Glomerular endothelial cell (primary cell): ENCODE measurements at places on chromosomes 2 and 18.

- DNase-seq: no peak
Observed at GRCh38 chr2:154709215-154709614, 10.7 kb downstream of the KCNJ3 start.

GRCh38 chr2:197208841-197209240 is 101.7 kb downstream of the ANKRD44 start:
- DNase-seq: no peak

- DNase-seq: no peak
Observed at GRCh38 chr2:66344087-66344663, 90.8 kb upstream of the MEIS1 start.

- no peak for DNase-seq
Observed at GRCh38 chr2:215384710-215385109, 51.2 kb downstream of the FN1 start.

GRCh38 chr2:37885329-37885993 is 39.6 kb upstream of the RMDN2 start:
- no peak for DNase-seq

DNA sequence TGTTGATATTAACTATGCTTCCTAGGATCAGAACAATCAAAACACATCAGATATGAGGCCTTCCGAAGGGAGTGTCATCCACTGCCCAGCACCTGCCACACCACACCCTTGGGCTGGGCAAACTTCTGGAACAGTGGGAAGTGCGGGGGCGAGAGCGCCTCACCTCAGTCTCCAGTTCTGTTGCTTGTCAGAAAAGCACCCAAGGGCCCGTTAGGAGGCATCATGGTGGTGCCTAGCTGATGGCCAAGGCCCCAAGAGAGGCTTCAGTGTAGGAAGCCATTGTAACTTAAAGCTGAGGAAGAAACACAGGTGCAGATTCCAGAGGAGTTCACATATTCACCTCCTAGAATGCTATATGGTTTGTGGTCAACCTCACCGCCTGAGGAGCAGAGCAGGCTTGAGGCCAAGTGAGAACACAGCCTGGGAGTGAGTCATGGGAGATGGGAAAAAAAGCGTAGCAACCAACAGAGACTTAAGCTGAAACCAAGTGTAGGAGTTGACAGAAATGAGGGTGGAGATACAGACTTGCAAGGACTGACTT is 85.1 kb upstream of the ATL2 start:
- DNase-seq: no peak

DNA sequence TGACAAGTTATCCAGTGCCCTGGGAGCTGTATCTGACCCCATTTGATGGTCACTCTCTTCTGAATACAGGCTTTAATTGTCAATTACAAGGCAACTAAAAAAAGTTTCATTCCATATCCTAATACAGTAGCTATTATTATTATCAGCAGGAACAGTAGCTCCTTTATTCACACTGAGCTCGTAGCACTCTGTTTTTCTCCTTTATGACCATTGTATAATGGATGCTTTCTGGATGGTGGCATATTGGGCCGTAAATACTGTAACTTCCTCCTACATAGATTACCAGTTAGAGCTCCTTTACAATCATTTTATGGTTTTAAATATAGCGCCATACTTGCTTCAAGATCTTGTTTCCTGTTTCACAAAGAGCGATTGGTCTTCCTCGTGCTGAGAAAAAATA is 1040.3 kb downstream of the TSN start:
- no peak for DNase-seq

GRCh38 chr18:76974386-76974785 is 152.0 kb downstream of the ZNF236 start:
- no peak for DNase-seq

DNA sequence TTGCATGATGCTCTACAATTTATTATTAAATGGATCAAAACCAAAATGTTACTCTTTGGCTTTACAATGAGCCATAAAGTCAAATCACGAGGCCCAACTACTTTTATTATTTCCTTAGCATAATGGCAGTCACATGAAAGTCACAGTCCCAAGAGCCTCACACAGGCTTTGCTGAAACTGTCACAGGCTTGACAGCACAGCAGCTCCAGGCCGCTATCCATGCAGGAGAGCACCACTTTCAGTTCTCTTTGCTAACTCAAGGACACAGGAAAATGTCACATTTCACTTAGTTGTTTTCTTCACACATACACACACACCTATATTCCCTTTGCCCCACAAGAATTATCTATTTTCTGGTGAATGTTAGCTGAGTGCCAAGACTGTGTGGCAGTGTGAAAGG is 11.1 kb upstream of the MSGN1 start:
- DNase-seq: no peak

DNA sequence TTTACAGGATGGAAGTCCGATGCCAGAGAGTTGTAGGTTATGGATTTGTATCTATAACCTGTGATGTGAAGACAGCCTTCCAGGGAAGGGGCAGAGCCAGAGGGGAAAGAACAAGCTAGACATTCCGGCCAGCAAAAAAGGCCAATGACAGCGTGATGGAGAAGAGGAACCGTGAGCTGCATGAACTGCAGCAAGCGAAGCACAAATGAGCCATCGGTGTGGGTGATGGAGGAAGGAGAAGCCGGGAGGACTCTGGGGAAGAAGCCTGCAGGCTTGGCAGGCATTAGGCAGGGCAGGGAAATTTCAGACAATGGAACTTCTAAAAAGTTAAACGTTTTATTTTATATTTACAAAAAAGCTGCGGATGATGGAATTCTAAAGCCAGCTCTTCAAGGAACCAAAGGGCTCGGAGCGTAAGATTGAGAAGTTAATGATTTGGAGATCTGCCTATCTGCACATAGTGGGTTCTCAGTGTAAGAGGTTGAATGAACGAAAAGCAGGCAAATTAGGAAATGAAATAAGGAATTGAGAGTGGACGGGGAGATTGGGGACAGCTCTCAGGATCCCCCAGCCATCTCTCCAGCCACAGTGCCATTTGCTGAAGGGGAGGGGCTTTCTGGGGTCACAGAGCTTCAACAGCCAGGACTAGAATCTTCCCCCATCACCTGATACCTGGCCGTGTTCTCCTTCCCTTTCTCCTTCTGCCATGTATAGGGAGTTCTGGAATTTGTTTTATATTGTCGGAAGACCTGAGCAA is 28.4 kb downstream of the NGEF start:
- DNase-seq: no peak

DNA sequence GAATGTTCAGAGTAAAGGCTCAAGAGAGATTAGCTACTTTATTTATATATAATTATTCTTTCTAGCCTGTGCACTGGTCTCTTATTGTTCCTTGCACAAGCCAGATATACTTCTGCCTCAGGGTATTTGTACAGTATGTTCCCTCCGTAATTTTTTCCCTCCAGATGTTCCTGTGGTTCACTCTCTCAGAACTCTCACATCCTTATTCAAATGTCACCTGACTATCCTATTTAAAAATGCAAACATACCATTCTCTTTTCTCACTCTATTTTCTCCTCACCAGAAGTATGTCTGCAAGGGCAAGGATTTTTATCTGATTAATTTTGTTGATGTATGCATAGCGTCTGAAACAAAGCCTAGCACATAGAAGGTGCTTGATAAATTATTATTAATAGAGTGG is 64.0 kb upstream of the CERS6 start:
- no peak for DNase-seq

DNA sequence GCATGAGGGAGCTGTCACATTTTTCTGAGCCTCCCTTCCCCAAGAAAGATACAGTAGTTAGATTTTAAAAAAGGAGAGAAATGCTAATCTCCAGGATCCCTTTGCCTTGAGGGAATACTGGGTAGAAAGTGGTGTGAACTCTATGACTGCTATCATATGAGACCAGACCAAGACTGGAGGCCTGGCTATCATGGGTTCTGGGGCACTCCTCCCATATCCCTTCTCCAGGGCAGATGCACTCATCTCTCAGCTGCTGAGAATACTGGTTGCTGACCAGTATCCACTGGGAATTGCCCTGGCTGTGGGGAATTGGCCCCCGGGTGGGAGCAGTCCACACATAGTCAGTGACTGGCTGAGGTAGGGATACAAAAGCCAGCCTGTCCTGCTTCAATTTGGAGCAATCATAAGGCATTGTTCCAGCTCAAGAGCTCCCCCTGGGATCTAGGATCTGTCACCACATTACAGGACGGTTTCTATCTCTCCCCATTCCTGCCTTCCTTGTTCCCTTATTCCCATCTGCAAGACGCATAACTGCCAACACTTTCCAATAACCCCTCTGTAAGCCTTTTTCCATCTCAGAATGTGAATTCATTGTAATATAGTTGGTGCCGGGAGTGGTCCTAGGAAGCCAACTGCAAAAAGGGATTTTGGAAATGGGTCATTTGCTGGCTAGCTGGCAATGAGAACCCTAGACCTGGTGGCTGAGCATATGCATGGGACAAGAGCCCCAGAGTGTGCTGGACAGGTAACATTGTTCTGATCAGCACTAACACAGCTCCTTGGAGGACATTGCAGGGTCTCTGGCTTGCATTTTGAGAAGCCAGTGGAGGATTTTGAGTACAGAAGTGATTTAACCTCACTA is 35.4 kb upstream of the REEP1 start:
- DNase-seq: no peak

DNA sequence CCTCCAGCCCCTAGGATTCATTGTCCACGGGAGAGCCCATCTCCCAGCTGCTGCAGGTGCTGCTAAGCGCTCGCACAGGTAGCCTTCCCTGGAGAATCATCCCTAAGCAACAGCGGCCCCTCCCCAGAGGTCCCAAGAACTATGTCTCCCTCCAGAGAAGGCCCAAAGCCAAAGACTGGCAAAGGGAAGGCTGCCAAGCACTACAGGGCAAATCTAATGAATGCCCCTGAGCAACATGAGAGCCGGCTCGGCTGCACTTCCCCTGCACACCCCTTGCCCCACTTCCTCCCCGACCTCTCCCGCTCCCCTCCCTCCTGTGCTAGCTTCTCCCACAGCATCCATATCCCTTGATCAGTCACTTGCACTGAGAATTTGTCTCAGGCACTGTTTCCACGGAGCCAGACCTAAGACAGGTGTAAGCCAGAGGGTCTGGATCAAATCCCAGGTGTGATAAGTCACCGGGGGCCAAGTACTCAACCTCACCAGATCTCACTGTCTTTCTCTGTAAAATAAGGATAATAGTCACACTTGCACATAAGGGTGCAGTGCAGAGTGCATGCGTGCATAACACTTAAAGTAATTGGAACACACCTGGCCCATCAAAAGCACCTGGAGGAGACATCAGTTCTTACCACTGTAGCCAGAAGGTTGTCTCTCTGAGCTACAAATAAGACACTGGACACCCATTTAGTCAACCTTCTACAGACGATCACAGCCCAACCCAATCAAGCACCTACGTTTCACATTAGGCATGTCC is 20.1 kb upstream of the COL6A3 start:
- no peak for DNase-seq

- no peak for DNase-seq
Observed at GRCh38 chr2:118855451-118856279, 8.2 kb upstream of the EN1 start.

DNA sequence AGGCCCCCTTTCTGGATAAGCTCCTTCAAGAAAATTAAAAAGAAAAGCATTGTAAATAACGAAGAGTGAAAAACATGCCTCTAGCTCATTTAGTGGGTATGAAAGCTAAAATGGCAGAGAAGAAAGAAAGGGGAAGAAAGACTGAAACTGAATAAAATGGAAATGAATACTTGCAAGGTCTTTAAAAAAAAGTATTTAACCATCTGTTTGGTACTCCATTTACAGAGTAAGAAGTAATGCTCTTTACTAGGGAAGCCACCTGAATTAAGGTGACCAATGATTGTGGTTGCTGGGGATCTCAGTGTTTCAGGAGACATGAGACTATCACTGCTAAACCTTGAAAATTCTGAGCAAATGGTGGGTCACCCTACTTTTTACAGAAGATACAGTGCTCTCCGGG is 17.7 kb upstream of the ARL5A start:
- DNase-seq: no peak

DNA sequence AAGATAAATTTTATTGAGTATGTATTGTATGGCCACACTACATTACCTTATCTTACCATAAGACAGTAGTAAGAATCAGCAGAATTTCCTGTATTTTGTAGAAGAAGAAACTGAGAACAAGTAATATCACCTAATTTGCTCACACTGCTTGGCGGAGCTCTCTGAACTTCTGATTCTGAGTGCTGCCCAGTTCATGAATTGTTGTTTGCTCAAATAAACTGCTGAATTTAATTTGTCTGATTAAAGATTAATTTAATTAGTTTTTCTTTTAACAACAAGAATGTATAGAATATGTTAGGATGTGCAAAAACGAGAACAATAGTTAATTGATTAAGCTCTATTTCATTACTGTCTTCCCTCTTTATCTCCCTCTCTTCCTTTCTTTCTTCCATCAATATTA is 100.1 kb upstream of the ERBB4 start:
- DNase-seq: no peak

- no peak for DNase-seq
Observed at GRCh38 chr2:39403311-39403710, 33.8 kb downstream of the MAP4K3 start.

DNA sequence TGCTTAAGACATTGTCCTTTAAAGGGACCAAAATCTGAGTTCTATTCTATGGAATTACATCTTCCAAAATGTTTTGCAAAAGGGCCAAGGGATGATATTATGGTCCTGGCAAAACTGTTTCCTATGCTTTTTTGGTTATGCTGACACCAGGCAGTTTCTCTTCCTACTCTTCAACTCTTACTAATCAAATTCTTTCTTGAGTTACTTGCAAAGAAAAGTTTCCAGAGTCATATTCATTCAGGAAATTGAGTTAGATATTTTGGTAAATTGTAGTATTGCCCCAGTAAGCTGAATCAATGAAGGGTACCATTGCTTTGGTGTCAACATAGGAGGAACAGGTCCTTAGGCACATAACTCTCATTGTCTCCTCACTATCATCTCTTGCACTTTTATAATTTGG is 118.8 kb downstream of the DPP4 start:
- no peak for DNase-seq

- DNase-seq: no peak
Observed at GRCh38 chr2:98924038-98924830, 11.8 kb downstream of the CRACDL start.

GRCh38 chr2:190718652-190719526 is 70.0 kb downstream of the NAB1 start:
- DNase-seq: peak; percentile 58

- DNase-seq: peak; percentile 81
Observed at GRCh38 chr2:238864207-238865014, 16.5 kb downstream of the TWIST2 start.

GRCh38 chr18:35497027-35497369 is 762 bp downstream of the INO80C start:
- no peak for DNase-seq

DNA sequence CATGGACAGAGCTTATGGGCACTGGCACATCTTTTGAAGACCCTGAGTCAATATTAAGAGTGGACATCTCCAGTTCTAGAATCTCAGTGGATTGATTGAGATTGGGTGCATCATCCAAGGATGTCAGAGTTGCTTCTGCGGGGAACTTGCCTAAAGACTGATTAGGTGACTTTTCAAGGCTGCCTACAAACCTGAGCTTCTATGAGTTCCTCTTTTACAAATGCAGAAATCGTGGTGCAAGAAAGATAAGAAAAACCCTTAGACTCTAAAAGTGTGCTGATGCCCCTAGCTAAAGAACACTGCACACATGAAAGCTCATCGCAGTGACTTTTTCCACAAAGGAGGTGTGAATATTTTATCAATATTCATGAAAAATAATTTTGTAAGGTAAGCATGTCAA is 86.8 kb upstream of the NEDD4L start:
- no peak for DNase-seq
